ENCODE measurements at places on chromosomes 13 and 19.

DNA sequence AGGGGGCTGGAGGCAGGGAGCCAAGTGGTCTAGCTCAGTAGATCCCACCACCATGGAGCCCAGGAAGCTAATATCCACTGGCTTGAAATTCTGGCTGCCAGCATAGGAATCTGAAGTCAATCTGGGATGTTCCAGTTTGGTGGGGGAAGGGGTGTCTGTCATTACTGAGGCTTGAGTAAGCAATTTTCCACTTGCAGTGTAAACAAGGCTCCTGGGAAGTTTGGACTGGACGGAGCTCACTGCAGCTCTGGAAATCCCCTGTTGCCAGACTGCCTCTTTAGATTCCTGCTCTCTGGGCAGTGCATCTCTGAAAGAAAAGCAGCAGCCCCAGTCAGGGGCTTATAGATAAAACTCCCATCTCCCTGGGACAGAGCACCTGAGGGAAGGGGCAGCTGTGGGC, 349.2 kb upstream of the KLHL1 start:
- no peak for DNase-seq

- no peak for DNase-seq
Measured at GRCh38 chr13:50071379-50071778, 56.1 kb downstream of the KCNRG start.

DNA sequence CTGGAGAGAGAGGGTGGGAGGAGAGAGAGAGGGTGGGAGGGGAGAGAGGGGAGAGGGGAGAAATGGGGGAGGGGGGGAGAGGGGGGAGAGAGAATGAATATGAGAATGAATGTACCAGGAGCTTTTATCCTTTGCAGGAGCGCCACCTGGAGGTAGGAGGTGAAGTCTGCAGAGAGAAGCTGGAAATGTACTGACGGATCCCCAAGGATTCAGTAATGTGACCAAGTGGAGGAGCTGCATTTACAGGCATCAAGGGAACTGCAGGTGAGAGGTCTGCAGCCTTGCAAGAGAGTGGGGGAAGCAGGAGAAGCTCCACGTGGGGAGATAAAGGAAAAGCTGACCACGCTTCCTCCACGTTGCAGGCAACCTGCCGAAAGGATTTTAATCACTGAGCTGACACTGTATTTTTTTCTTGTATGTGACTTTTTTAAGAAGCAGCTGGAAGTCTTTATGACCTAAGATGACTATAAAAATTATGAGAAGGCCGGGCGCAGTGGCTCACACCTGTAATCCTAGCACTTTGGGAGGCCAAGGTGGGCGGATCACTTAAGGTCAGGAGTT, 33.7 kb downstream of the VSTM1 start:
- no peak for DNase-seq

- no peak for DNase-seq
Measured at GRCh38 chr13:27820524-27821482, 28.5 kb downstream of the GSX1 start.

- peak; percentile 43 for DNase-seq
Measured at GRCh38 chr19:3801412-3802096, 15.4 kb upstream of the MATK start.

DNA sequence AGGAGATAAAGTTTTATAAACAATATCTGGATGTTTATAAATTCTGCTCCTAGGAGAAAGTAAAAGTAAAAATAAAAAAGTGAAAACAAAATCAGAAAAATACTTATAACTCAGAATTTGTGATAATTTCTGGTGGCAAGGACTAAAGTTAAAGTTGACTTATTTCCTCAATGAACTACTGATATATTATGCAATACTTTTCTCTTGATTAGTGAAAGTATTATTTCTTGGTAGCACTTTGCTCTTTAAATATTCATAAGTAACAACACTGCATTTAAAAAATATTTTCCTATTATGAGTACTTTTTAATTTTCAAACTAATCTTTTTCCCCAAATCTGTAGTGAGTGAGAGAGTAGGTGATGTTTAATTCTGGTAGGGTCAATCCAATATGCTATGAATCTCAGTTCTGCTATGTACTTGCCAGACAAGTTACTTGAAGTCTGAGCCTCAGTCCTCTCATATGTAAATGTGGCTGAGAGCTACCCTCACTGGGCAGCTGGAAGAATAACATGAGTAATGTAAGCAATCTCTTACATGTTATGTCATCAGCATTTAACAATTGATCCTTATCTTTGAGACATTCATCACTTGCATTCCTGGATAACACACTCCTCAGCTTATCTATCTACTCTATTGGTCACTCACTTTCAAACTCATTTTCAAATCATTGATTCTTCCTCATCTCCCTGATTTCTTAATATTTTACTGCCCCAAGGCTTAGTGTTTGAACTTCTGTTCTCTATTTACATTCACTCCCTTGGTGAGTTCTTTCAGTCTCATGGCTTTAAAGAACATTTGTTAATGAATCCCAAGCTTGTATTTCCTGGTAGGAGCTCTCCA, 239.0 kb downstream of the RGCC start:
- no peak for DNase-seq

- no peak for DNase-seq
Measured at GRCh38 chr13:58329746-58330145, 698.2 kb downstream of the PCDH17 start.

DNA sequence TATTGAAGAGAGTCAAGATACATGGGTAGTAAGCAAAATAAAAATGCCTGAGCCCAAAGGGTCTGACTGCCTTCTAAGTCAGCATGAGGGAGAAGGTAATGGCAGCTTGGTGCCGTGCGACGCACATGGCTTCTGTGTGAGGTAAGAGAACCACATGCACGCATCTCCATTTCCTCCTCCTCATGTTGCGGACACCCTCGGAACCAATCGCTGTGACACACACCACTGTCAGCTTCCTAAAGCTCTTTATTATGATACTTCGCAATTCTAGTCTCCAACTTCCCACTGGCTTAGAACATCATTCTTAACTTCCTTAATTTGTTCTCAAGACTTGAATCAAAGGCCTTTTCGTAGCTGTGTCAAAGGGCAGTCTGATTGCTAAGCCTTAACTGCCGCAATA, 170.1 kb downstream of the OXGR1 start:
- no peak for DNase-seq

DNA sequence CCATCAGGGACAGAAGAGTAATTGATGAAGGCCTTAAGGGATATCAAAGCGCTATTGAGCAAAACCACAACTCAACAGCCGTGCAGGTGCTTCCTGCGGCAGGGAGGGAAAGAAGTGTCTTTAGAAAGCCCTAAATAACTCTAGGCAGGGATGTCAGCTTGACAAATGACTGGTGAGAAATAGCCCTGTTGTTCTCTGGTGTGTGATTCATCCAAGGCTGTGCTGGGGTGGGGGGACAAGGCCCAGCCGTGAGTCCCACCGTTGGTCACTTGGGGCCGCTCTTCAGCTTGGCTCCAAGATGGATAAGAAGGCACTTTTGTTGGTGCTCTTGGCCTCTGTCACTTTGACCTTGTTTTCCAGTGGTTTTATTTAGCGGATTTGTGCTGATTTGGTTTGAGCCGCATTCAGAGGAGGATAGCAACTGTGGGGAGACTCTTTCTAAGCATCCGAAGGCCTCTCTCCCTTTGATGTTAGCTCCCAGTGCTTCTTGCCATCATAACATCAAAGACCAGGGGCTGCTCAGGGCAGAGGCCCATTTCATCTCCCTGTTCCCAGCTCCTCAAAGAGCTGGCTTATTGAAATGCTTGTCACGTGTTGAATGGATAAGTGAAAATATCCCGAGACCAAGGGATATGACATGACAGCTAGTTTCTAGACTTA, 130.3 kb upstream of the SERP2 start:
- DNase-seq = no peak

- DNase-seq = no peak
Measured at GRCh38 chr19:41136636-41137455, 22.6 kb downstream of the CYP2F1 start.

DNA sequence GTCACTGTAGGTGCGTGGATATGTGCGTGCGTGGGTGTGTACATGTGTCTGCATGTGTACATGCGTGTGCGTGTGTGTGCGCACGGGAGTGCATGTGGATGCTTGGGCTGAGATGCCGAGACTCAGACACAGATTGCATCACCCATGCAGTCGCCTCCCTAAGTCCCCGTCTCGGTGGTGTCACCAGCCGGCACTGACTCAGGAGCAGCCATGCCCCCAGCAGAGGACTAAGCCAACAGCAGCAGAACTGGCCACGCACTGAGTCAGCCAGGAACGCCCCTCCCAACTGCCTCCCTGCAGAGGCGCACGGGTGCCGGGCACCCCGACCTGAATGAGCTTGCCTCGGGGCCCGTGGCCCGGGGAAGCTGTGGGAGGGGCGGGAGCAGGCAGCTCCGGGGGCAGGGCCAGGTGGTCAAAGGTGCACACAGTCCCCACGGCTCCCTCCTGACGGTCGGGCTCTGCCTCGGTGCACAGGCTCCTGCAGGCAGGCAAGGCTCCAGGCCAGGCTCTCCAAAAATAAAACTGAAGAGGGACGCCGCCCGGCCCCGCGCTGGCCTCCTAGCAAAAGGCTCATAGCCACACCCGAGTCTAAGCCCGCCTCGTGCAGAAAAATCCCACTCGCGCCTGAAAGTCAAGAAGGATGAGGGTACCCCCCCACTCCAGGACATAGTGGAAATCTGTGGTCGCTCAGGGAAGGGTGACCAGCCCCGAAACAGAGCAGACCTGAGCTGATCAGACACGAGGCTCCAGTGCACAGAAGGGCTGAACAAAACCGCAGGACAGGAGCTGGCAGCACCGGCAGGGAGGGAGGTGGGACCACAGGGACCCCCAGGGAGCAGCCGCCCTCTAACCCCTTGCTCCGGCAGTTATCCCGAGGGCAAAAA, 49.2 kb downstream of the GADD45B start:
- DNase-seq = no peak
